NCI-H460 (cell line): ENCODE measurements at places on chromosomes 12 and 14. TPM values are rescaled to one million over a fixed set of nuclear protein-coding genes. Genes with fewer than 3 reads are reported as not detected.

Gene MBD6
- 8.3 and 10.0 TPM in 2 replicates for total RNA-seq

Gene SERPINA3
- not detected in 2 replicates for total RNA-seq

Gene THTPA
- total RNA-seq: 15.3 and 23.6 TPM in 2 replicates

Gene SIX4
- 10.8 and 11.3 TPM in 2 replicates for total RNA-seq

Gene MMP19
- not detected in 2 replicates for total RNA-seq

Gene SLC25A47
- total RNA-seq: not detected in 2 replicates

Gene NUDT14
- total RNA-seq: 13.6 and 23.5 TPM in 2 replicates

Gene PRKD1
- 4.9 and 5.3 TPM in 2 replicates for total RNA-seq

GRCh38 chr14:24384169-24384568, 14.6 kb upstream of the NYNRIN start:
- DNase-seq: no peak

- no peak for DNase-seq
Measured at GRCh38 chr14:68632054-68632895, 160.6 kb downstream of the ZFP36L1 start.

DNA sequence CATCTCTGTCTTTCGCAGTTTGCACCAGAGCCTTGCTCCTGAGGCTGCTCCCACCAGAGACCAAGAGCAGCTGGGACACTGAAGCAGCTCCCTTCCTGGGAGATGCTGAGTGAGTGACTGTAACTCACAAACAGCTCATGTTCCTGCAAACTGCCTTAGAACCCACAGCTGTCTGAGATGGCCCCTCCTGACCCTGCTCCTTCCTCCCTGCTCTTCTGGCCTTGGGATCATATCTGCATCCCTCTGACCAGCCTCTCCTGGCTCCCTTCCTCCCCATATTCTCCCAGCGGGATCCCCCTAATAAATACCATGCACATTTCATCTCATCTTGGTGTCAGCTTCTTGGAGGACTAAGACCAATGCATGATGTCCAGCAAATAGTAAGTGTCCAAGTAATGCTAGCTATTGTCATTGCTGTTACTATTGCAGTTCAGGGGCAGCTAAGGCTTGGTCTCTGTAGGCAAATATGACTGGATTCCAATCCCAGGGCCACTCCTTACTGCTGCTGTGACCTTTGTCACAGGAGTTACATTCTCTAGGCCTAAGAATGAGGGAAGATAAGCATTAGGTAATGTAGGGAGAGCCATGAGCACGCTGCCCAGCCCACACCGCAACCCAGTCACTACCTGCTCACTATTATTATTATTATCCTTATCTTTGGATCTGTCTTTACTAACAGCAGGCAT, 47.9 kb downstream of the SYNE3 start:
- no peak for DNase-seq

DNA sequence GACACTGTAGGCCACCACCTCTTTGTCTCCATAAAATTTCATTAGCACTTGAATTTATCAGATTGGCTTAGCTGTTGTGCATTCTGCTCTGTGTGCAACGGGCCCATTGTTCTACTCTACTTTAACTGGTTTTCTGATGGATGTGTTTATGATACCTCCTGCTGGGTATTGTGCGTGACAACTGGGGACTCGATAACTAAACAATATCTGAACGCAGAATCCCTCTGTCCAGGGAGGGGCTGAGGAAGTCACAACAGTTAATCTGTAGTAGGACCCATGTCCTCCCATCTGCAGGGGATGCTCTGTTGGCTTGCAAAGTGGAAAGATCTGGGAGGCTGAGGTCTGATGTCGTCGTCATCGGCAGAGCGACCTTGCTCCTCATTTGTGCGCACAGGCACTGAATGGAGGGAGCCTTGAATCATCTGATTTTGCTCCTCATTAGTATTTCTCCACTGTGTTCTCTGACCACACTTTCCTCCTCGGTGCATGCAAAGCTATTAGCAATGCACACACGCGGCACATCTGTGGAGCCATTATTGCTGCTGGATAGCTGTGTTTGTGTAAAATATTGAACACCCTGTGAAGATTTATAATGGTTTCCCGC, 422.5 kb downstream of the NRXN3 start:
- no peak for DNase-seq

- no peak for DNase-seq
Measured at GRCh38 chr12:97899956-97900355, 437.4 kb downstream of the RMST start.

GRCh38 chr12:26845984-26846383, 13.0 kb upstream of the ITPR2 start:
- no peak for DNase-seq

DNA sequence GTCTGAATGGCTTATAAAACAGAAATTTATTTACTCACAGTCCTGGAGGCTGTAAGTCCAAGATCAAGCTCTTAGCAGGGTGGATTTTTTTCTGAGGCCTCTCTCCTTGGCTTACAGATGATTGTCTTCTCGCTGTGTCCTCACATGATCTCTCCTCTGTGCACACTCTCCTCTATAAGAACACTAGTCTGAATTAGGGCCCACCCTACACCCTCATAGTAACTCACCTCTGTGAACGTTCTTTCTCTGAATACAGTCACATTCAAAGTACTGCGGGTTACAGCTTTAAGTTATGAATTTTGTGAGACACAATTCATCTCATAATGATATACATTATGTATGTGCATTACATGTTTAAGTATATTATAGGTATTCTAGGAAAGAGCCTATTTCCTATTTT, 135.7 kb upstream of the ATXN7L3B start:
- DNase-seq: no peak

DNA sequence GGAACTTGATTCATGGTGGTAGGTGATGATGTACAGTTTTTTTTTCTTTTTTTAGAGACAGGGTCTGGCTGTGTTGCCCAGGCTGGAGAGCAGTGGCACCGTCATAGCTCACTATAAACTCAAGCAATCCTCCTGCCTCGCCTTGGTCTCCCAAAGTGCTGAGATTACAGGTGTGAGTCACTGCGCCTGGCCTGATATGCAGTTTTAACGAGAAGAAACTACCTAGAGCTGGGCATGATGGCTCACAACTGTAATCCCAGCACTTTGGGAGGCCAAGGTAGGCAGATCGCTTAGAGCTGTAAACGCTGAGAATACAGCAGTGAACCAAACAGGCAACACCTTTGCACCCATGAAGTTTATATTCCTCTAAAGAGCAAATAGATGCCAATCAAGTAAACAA, 13.0 kb upstream of the VPS37B start:
- DNase-seq: no peak

- DNase-seq: no peak
Measured at GRCh38 chr12:131038961-131039950, 85.5 kb downstream of the ADGRD1 start.

GRCh38 chr12:40286583-40286982, 61.8 kb downstream of the LRRK2 start:
- DNase-seq: no peak

DNA sequence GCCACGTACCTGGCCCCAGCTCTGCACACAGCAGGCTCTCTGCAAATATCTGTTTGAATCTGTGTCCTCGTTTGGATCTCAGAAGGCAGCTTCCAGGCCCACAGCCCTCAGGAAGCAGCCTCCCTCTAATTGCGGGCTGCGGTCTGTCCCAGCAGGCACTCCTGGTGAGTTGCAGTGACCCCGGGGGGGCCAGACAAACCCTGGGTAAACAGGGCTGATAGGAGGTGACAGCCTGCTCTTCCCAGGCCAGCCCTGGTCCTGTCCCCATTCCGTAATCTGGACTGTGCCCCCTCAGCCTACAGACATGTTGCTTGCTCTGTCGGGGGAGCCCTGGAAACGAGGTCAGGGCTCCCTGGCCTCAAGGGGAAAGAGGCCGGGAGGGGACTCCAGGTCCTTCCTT, 2.0 kb downstream of the FOXN4 start:
- no peak for DNase-seq
